IPS DF 6.9 (cell line): ENCODE measurements at places on chromosomes 11 and 22.

GRCh38 chr22:30596199-30596598, 4.5 kb upstream of the PES1 start:
- no peak for DNase-seq

GRCh38 chr11:78350646-78351165, 66.9 kb downstream of the GAB2 start:
- DNase-seq = no peak

GRCh38 chr11:34899633-34900016, 16.6 kb downstream of the APIP start:
- DNase-seq = no peak

GRCh38 chr11:111777094-111778046, 11.2 kb upstream of the PPP2R1B start:
- DNase-seq = peak; percentile 31

DNA sequence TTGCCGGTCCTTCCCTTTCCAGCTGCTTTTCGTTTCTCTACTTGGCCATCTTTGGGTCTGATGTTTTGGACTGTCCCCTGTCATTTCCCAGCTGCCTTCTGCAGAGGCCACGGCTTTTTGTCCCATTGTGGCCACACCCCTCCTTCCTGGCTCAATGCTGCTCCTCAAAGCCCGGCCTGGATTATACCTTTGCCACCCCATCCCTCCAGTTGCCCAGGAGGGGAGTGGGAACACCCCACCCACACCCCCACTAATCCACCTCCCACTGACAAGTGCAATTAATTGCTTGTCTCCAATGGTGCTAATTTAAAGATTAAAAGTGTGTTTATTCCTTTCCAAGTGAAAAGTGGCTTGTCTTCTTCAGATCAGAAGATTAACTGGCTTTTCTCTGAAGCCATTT, 34.2 kb upstream of the CSNK2A3 start:
- DNase-seq = no peak

GRCh38 chr11:10747733-10748132, 3.3 kb upstream of the CTR9 start:
- no peak for DNase-seq

GRCh38 chr11:122358292-122358691, 242.3 kb upstream of the BLID start:
- no peak for DNase-seq

DNA sequence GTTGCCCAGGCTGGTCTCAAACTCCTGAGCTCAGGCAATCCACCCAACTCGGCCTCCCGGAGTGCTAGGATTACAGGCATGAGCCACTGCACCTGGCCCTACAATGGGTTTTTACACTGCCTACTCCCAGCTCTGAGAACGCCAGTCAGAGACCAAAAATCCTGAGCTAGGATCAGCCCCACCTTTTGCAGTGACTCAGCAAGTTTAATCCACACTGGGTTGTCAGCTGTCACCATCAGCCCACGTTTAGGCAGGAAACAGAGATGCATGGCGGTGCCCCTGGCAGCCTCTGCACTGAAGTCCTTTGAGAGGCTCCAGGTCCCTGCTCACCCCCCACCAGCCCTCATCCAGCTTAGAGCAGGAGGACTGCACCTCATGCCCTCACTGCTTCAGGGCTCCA, 117.6 kb downstream of the ARHGAP8 start:
- no peak for DNase-seq

- DNase-seq = no peak
These were observed 78.3 kb downstream of the ZNF280B start for GRCh38 chr22:22430111-22430820.

GRCh38 chr22:27996981-27997380, 77.9 kb upstream of the PITPNB start:
- DNase-seq = no peak

DNA sequence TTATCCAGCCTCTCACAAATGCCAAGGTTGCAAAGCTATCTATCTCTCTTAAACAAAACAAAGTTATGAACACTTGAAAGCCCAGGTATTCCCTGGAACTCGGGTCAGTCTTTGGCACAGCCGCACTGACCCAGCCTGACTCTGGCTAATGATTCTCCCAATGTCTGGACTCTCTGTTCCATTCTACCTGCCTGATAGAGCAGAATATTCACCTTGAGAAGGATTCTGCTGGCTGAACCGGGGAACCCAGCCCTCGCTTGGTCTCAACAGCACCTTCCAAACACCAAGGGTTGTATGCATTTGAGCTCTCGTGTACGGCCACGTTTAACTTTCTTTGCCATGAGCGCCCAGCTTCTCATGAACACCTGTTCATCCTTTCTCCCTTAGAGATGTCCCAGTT, 116.8 kb downstream of the ZBTB16 start:
- DNase-seq = no peak

- no peak for DNase-seq
These were observed 476.4 kb downstream of the MIAT start for GRCh38 chr22:27133681-27134314.

DNA sequence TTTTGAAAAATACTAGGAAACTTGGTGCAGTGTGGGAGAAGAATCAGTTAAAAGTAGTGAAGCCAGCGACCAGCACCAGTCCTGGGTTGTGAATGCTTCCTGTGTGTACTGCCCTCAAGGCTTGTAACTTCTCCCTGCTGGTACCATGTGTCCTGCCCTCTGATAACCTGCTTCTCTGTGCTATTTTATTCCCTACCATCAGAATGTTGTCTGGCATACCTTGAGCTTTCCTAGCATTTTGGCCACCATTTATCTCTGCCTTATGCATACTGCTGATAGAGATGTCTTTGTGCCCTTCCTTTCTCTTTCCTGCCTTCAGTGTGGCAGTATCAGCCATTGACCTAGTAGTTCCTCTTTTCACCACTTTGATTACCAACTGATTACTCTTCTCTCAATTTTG, 2.0 kb downstream of the GTF2H1 start:
- DNase-seq = no peak

DNA sequence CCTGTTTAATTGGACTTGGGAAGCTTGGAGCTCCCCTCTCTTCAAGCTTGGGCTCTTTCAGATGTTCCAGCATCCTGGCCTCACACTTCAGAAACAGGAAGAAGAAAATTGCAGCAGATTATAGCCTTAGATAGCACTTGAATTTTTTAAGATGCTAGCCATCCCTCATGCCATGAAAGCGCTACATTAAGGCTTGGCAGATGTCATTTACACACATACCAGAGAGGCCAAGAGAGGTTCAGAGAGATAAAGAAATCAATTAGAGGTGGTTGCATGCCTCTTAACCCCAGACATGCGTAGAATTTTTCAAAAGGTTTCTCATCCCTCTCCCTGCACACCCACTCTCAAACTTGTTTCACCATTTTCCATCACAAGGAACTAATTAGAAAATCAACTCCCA, 31.9 kb upstream of the DBX1 start:
- no peak for DNase-seq

- no peak for DNase-seq
These were observed 112.5 kb downstream of the KCNQ1OT1 start for GRCh38 chr11:2587132-2587930.

DNA sequence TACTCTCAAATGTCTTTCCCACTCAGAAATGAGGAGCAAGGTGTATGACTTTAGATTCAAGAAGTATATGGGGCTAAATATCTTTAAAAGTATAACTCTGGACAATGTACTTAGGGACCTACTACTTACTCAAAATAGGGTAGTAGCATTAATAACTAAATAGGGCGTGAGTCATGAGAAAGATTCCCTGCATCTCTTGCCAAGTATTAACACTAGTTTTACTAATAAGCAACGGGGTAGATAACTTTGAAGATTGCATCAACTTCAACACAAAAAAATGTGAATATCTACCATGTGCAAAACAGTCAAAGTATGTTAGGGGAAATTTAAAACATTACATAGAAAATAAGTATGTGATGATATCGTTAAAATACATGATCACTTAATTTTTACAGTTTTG, 99.6 kb downstream of the PGR start:
- DNase-seq = no peak

GRCh38 chr11:6377902-6378639, 12.2 kb upstream of the SMPD1 start:
- DNase-seq = no peak

DNA sequence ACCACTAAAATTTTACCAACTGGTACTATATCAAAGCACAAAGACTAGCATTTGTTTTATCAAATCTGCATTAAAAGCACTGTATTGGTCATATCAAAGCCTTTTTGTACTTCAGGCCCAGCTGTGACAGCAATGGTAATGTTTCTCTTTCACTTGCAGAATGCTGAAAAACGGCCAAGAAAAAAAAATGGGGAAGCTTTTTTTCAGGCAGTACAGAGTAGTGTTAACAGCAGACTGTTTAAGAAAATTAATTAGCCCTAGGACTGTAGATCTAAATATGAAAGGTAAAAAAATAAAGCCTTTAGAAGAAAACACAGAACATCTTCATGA, 33.3 kb downstream of the DENND5A start:
- no peak for DNase-seq

DNA sequence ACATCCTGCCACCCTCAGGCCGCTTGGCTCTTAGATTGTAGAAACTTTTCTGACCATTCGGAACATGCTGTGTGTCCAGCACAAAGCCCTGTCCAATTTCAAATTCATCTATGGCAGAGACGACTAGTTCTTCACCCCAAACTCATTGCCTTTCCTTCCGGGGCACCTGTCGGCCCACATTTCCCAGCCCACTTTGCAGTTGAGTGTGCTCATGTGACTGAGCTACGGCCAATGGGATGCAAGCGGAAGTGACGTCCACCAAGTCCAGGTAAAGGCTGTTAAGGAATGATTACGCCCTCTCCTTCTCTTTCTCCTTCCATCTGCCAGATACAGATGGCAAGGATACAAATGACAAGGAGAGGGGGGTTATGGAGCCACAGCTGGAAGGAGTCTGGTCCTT, 32.5 kb downstream of the SYT13 start:
- no peak for DNase-seq

- no peak for DNase-seq
These were observed 10.7 kb downstream of the TTLL1 start for GRCh38 chr22:43078522-43078921.

GRCh38 chr11:119415966-119416365, 7.0 kb downstream of the THY1 start:
- DNase-seq = no peak

DNA sequence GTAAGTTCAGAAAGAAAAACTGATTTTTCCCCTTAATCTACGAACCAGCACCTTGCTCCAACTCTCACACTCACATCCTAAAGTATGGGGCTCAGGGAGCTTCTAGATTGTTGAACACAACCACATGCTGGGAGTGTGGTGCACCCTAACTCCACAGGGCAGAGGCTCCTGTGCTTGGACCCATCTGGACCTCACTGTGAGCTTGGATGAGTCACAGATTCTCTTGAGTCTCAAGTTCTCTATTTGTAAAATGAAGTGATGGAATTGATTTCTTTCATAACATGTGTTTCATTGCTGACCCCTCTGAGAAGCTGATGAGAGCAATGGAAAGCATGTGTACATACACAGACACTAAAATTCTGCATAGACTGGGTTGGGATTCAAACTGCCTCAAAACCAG, 109.7 kb downstream of the PGR start:
- no peak for DNase-seq

- no peak for DNase-seq
These were observed 51.0 kb downstream of the MIAT start for GRCh38 chr22:26708256-26709009.

DNA sequence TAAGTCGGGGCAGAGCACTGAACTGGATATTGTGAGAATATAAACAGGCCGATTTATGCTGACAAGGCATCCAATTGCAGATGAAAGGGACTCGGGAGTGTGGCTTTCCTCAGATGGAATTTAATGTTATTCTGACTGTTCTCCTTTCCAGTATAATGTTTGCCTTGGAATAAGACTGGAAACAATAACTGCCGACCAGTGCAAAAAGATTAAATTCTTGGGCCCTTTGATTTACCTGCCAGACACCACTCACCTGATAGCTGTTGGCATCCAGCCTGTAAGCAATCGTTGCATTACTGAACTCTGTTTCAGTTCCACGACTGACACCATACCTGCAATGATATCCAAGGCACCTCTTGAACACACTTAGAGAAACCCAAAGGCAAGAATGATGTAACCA, 10.9 kb downstream of the NUP160 start:
- DNase-seq = no peak

DNA sequence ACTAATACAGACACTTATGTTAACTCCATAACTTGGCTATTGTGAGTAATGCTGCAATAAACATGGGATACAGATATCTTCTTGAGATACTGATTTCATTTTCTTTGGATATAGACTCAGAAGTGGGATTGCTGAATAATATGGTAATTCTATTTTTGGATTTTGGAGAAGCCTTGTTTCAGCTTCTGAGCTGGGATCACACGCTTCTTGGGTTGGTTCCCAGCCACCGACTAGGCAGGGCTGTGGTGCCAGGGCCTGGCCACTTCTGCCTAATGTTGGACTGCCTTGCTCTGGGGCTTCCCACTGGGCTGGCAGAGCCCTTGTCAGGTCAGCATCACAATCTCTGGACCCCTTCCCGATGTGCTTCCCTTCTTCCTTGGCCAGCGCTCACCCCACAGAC, 14.0 kb upstream of the MCHR1 start:
- no peak for DNase-seq

DNA sequence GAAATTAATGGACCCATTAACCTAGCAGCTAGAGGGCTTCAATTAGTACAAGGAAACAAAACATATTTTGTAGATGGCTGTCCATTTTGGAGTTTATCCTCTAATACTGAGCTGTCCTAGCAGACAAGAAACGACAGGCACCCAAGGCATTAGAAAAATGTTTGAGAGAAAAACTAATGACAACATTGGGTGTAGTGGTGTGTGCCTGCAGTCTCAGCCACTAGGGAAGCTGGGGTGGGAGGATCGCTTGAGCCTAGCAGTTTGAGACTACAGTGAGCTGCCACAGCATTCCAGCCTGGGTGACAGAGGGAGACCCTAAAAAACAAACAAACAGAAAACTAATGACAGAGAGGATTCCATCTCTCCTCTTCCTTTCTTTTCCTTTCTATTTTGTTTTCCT, 1.5 kb downstream of the A4GALT start:
- DNase-seq = no peak

GRCh38 chr11:35614939-35615569, 3.2 kb upstream of the FJX1 start:
- DNase-seq = no peak

- peak; percentile 71 for DNase-seq
These were observed 685.1 kb downstream of the METTL15 start for GRCh38 chr11:28793282-28793738.

DNA sequence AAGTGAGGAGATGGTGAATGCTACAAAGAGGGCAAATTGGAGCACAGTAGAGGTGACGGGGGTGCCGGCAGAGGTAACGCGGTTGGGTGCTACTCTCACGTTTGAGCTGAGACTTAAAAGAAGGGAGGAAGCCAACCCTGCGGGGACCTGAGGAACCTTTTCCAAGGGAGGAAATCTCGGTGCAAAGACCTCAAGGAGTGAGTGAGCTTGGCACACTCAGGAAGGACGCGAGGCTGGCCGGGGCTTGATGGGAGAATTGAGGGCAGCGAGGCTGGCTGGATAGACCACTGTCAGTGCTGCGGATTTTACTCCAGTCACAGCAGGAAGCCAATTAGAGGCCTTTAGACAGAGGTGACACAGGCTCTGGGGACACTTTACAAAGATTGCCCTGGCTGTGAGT, 25.0 kb downstream of the TSKU start:
- DNase-seq = no peak

- no peak for DNase-seq
These were observed 39.8 kb upstream of the CDON start for GRCh38 chr11:126102436-126102981.
